ENCODE measurements at places on chromosomes 3 and 15. TPM values are rescaled to one million over a fixed set of nuclear protein-coding genes. Genes with fewer than 3 reads are reported as not detected.
A peak's percentile ranks its signal among the peaks of the same experiment; 100 is the strongest.

DNA sequence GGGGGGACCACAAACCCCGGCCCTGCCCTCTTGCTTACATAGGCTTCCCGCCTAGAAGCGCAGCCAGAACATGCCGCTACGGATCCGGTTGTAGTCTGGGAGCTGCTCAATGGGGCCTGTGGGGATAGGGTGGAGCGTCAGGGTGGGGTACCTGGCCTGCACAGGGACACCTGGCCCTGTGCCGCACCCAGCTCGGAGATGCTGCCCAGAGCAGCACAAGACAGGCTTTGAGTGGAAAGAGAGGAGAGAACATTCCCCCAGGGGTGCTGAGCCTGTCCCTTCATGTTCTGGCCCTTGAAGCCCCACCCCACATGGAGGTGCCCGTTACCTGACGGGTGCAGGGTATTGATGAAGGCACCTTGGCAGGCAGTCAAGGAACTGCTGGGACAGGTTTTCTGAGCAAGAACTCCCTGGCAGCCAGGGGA, 4.0 kb upstream of the COL7A1 start:
- DNase-seq, result no peak

GRCh38 chr15:92082006-92082843, 228.7 kb downstream of the SLCO3A1 start:
- peak; percentile 57 for DNase-seq

DNA sequence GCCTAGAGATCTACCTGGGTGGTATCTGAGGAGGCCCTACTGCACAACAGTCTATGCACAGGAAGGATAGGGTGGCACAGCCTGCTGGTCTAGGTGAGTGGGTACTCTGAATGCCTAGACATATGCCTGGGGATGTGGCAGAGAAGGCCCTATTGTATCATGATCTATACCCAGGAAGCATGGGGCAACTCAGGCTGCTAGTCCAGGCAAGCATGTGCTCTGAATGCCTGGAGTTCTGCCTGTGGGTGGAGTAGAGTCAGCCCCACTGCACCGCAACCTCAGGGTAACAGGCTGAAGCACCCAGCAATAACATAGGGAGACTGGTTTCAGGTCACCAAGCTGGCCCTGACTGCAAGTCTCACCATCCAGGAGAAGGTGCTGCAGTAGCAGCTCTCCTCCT, 224.7 kb downstream of the MFSD1 start:
- no peak for DNase-seq

- DNase-seq, result no peak
Measured at GRCh38 chr3:102464261-102464660, 29.4 kb downstream of the ZPLD1 start.

DNA sequence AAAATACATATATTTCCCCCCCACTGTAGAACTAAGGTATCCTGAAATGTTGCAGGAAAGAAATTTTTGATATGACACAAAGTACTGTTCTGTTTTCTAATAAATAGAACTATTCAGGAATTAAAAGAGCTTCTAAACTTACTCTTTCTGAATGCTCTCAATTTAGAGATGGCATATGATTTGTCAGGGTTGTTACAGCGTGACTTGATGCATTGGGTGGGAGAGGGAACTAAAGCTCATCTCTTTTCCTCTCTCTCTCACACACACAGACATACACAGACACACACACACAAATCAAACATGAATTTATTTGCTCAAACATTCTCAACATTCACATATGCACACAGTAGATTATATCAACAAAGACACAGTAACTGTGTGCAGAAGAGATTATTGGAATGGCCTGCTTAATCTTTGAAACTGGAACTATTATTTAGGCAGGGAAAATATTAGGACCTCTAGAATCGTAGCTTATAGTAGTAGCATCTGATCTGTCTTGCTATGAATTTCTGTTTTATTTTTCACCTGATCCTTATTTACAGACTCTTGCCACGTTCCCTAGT, 807.4 kb upstream of the GBE1 start:
- no peak for DNase-seq

DNA sequence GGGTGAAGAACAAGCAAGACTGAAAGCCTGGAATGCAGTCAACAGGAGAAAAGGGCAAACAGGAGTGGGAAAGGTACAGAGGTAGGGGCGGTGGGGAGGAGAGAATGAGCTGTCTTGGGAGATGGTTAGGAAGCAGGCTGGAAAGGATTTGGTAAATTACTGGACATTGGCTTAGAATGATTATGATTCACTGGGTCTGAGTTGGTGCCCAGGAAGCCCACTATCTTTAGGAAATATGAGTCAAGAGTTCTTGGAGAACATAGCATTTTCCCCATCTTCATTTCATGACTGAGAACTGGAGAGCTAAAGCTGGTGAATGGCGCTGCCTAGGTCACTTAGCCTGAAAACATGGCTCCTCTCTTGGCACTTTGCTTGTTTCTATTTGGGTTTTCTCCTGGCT, 74.7 kb upstream of the C3orf80 start:
- no peak for DNase-seq

GRCh38 chr3:116314476-116314875, 130.8 kb downstream of the LSAMP start:
- no peak for DNase-seq

GRCh38 chr3:46282696-46283095, 40.4 kb downstream of the CCR3 start:
- peak; percentile 19 for DNase-seq

GRCh38 chr15:81807186-81807585, 238.6 kb downstream of the MEX3B start:
- no peak for DNase-seq

DNA sequence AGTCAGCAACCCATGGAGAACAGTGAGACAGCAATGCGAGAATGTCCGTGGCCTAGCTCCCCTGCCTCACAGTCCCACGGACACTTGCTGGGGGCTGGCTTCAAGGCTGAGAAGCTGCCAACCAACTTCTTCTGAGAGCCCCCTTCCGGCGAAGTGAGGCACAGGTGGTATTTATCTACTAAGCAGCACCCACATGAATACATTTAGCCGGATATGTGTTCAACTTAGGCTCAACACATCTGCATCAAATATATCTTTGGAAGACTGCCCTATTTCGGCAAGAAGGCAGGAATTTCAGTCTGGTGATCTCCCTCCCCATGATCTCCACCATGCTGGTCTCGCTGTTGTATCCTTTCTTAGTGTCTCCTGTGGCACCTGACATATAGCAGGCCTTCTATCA, 340.9 kb upstream of the NR2E3 start:
- no peak for DNase-seq

DNA sequence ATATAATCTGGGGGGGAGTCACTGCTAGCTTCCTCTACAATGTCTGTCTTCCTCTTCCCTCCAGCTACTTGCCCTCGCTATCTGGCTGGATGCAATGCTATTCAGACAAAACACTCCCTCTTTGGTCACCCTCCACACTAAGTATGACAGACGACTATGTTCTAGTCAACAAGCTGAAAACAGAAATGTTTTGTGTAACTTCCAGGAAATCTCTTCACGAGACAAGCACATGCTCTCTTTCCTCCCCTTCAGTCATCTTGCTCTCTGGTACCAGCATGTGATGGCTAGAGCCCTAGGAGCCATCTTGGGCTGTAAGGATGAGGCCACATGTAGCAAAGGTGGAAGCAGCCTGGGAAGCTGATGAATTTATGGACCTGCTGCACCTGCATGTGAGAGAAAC, 151.3 kb downstream of the ARRDC4 start:
- DNase-seq, result no peak

DNA sequence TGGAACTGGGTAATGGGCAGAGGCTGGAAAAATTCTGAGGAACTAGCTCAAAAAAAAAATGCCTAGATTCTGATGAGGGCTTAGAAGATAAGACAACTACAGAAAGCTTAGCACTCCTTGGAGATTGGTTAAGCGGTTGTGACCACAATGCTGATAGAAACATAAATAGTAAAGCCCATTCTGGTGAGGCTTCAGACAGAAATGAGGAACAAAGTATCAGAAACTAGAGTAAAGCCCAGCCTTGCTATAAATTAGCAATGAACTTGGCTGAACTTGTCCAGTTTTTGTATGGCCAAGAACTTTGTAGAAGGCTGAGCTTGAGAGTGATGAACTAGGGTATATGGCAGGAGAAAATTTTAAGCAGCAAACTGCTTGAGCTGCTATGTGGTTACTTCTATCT, 25.4 kb downstream of the GOLGB1 start:
- no peak for DNase-seq

DNA sequence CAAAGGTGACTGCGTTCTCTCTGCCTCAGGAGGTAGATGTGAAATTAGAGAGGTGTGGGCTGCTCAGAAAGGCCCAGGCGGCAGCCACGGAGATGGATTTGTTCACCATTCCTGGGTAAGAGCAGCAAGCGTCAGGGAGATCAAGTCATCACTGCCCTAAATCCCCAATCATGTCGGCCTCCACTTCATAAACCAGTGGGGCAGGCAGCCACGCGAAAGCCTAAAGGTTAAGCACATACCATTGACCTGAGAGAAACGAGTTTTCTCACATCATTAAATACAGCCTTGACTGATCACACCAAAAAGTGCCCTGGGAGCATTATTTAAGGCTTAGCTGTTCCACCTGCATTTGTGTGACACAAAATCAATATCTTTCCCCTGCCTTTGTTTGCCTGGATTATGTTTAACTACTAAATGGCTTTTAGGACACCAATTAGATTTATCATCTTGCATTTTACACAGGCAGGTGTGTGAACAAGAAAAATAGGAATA, 50.7 kb upstream of the FOXB1 start:
- DNase-seq, result no peak

- DNase-seq, result no peak
Measured at GRCh38 chr15:99402014-99402729, 150.9 kb downstream of the LRRC28 start.

GRCh38 chr3:83092521-83093221, 1331.2 kb upstream of the GBE1 start:
- DNase-seq, result no peak

GRCh38 chr15:88918738-88919137, 5.6 kb upstream of the MFGE8 start:
- DNase-seq, result no peak

- no peak for DNase-seq
Measured at GRCh38 chr3:67635257-67635656, 19.2 kb downstream of the SUCLG2 start.

- no peak for DNase-seq
Measured at GRCh38 chr3:128353361-128353965, 113.2 kb downstream of the DNAJB8 start.

- peak; percentile 20 for DNase-seq
Measured at GRCh38 chr15:65816441-65816840, 24.3 kb upstream of the DENND4A start.

GRCh38 chr15:28043691-28044091, 55.4 kb downstream of the OCA2 start:
- DNase-seq, result no peak

- no peak for DNase-seq
Measured at GRCh38 chr3:44955917-44956316, 20.1 kb downstream of the ZDHHC3 start.

GRCh38 chr15:80925597-80926059, 64.0 kb downstream of the MESD start:
- DNase-seq, result no peak

GRCh38 chr3:50491023-50491422, 12.4 kb downstream of the CACNA2D2 start:
- DNase-seq, result no peak

DNA sequence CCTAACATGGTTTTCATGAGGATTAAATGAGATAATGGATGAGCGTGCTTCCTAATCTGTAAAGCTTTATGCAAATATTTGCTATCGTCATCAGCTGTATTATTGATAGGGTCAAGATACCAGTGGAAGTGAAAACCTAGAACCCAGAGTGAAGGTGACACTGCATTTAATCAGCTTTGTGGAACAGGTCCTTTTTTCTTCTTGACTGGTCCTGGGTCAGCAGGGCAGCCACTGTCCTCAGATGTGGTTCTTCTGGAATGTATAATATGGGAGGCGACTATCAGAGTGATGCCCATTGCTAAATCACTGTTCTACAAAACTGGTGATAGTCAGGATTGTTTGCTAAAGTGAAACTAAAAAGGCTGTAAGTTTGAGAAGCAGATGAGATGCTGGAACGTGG, 41.4 kb downstream of the SORD start:
- DNase-seq, result no peak

The DCLK3 gene
- total RNA-seq, result not detected

The CYP8B1 gene
- not detected for total RNA-seq

The THBS1 gene
- total RNA-seq, result 0.87 TPM
